ENCODE measurements at places on chromosomes 6 and 20.

DNA sequence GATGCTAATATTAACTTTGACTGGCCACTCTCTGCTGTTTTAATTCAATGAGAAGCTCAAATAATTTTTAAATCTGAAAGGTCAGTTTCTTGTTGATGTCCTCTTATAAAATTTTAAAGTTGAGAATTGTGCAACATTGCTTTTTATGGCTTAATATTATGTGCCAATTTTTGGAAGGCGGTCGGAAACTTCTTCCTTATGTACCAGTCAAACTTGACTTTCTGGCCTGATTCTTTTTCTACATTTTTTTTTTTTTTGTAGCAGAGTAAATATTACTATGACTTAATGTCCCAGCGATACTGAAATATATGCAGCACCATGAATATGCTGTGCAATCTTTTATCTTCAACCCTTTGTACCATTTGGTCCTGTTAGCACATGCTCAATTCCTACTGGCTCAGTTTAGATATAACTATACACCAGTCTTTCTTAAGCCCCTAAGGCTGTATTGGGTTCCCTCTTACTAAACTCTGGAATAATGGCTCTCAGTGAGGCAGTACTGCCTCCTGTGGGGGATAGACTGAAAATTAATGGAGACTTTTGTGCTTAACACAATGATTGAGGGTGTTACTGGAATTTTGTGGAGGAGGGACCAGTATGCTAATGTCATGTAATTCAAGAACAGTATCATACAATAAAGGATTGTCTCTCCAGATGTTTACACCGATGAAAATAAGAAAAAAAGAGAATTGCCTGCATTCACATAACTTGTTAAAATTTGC, 156.4 kb upstream of the SYNCRIP start:
- H3K27me3 ChIP-seq = no peaks in the 10 kb centered on the region
- H3K27ac ChIP-seq = no peak overlapping the region
- H3K4me1 ChIP-seq = no peaks in the 10 kb centered on the region
- no peak for DNase-seq
- H3K36me3 ChIP-seq = no peaks in the 10 kb centered on the region

DNA sequence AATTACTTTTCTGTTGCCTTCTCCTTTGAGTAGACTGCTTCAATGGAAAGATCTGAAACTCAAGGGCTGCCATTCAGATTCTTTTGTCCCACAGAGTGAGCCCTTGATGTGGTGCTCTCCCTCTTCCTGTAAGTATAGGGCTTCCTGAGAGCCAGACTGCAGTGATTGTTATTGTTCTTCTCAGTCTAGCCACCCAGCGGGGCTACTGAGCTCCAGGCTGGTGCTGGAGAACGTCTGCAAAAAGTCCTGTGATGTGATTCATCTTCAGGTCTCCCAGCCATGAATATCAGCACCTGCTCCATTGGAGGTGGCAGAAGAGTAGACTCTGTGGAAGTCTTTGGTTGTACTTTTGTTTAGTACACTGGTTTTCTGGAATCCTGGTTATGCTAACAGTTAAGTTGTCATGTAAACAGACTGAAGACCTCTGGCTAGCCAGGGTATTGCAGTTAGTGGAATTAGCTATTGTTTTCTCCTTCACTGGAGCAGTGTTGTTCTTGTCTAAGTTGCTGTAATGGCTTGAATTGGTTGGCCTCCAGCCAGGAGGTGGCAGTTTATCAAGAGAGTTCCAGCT, 240.9 kb downstream of the COL12A1 start:
- no peaks in the 10 kb centered on the region for H3K4me1 ChIP-seq
- peaks cover 3% of the 10 kb centered on the region for H3K27me3 ChIP-seq
- no peaks in the 10 kb centered on the region for H3K36me3 ChIP-seq
- no peak overlapping the region for H3K4me3 ChIP-seq

- peak overlapping the region; percentile 71 for H3K4me3 ChIP-seq
- peaks cover 6% of the 10 kb centered on the region for H3K27me3 ChIP-seq
- peaks cover 99% of the 10 kb centered on the region for H3K4me1 ChIP-seq
- H3K36me3 ChIP-seq = peaks cover 18% of the 10 kb centered on the region
- DNase-seq = peak; percentile 85
These were observed 69.5 kb downstream of the PREX1 start for GRCh38 chr20:48758206-48758820.

- H3K36me3 ChIP-seq = no peaks in the 10 kb centered on the region
- H3K4me1 ChIP-seq = peaks cover 16% of the 10 kb centered on the region
- H3K27ac ChIP-seq = peak overlapping the region; percentile 29
- H3K27me3 ChIP-seq = peaks cover 5% of the 10 kb centered on the region
- peak overlapping the region; percentile 23 for H3K4me3 ChIP-seq
These were observed 3.0 kb upstream of the GOPC start for GRCh38 chr6:117605169-117605826.

DNA sequence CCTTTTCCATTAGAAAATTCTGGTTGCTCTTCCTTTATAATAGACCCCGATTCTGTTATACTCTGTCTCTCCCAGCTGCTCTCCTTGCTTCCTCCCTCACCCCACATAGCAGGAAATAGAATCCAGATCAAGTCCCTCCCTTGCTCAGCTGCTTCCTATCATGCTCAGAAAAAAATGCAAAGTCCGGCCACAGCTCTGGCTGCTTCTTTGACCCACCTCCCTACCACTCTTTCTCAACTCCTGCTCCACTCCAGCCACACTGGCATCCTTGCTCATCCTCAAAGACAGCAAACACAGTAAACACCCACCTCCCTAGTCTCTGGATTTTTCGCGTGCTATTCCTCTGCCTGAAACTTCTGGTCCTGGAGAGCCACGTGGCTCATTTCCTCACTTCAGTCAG, 9.1 kb upstream of the SLC22A16 start:
- H3K27ac ChIP-seq = no peak overlapping the region
- H3K36me3 ChIP-seq = no peaks in the 10 kb centered on the region
- DNase-seq = no peak
- no peak overlapping the region for H3K4me3 ChIP-seq
- H3K4me1 ChIP-seq = no peaks in the 10 kb centered on the region
